ENCODE measurements at places on chromosomes 12 and 14.

- no peak for DNase-seq
These were observed 155.8 kb upstream of the FOXN3 start for GRCh38 chr14:89572596-89573398.

DNA sequence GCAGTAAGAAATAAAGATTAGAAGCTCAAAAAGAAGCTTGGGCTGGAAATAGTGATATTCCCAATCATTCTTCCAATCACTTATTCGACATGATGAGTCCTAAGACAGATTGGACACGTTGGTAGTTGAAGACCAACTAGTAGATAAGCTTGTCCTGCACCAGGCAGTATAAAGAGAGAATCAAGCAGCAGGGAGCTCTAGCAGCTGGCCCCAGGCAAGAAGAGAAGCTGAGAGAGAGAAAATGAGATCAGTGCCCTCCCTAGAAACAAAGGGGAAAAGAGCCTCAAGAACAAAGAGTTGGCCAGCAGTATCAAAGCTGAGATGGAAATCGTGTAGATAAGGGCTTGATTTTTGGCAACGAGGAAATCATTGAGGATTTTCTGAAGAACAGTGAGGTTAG, 20.6 kb downstream of the RASSF8 start:
- DNase-seq, result no peak

DNA sequence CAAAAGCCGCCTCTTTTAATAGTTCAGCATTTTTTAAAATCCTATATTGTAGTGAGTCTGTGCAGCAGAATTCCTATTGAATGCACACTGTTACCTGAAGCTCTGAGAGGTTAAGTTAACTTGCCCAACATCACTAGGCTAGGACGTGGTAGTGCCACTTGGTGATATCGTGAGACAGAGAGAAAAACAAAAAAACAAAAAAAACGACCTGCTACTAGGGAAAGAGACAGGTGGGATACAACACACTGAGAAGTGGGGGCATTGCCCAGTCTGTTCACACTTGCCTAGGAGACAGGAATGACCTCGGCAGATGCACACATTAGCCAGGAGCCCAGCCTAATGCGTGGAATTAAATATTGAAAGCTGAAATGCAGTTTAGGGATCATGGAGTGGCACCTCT, 129.7 kb upstream of the CCND2 start:
- no peak for DNase-seq

DNA sequence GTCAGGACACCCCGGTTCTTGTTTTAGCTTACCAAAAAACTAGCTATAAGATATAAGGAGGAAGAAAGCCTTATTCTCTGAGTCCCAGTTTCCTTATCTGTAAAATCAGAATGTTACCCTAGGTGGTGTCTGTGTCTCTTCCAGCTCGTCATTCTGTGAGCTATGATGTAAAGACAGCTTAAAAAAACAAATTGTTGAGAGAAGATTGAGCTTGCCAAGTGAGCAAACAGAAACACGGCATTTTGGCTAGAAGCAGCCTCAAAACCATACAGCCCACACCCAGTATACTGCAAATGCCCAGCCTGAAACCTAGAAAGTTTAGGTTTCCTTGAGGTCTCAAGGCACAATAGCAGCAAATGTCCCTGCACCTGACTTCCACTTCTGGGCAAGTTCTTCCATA, 151.4 kb downstream of the SSPN start:
- DNase-seq, result no peak

DNA sequence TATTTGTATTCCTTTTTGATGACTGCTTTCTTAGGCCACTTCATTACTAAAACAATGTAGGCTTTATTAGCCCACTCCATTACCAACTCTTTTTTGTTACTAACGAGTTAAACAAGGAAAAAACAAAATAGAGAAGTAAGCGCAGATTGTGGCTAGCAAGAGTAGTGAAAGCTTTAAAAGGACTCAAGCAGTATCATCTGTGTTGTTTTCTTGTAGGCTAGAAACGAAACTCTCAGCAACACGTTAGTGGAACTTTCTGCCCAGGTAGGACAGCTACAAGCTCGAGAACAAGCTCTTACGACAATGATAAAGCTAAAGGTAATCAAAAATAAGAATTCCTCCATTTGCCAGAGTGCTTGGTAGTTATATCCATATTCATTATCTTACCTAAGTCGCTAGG, 11.1 kb downstream of the CCDC62 start:
- no peak for DNase-seq

- DNase-seq, result no peak
These were observed 81.0 kb downstream of the TMX1 start for GRCh38 chr14:51321036-51321435.

DNA sequence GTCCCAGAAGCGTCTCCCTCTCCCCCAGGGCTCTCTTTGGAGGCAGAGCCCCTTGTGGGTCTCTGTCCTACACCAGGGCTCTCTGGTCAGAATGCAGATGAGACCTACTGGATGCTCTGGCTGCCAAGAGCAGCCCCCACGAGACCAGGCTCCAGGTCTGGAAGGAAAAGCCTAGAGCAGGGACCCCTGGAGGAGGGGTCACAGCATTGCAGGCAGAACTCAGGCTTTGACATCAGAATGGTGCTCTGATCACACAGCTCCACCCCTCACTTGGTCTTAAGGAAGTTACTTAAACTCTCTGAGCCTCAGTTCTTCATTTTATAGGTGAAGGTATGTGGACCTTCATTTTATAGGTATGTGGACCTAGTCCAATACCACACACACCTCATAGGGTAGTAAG, 83.1 kb downstream of the ARL6IP4 start:
- DNase-seq, result no peak

GRCh38 chr12:20262119-20262518, 106.2 kb upstream of the PDE3A start:
- DNase-seq, result no peak

DNA sequence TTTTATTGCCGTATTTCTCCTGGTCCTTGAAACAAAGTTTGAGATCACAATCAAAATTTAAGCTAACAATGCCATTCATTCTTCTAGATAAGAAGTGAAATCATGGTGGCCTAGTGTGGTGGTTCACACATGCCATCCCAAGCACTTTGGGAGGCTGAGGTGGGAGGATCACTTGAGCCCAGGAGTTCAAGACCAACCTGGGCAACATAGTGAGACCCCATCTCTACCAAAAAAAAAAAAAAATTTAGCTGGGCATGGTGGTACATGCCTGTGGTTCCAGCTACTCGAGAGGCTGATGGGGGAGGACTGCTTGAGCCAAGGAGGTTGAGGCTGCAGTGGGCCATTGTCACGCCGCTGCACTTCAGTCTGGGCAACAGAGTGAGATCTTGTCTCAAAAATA, 24.2 kb downstream of the GDF11 start:
- DNase-seq, result no peak

DNA sequence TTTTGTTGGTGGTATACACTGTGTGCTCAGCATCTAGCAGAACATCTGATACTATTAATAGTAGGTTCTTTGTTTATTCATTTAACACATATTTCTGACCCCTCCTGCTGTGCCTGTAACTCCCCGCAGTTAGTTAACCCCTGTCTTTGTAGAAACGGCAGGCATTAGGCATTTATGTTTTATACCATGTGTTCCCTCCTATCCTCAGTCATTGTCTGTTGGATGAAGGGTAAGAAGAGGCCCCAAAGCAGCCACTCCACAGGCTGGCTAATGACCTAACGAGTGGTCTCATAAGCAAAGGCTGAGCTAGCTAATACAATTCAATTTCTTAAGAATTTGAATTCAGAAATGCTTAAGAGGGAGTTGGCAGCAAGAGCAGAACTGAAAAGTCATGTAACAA, 170.8 kb downstream of the TMX1 start:
- no peak for DNase-seq

DNA sequence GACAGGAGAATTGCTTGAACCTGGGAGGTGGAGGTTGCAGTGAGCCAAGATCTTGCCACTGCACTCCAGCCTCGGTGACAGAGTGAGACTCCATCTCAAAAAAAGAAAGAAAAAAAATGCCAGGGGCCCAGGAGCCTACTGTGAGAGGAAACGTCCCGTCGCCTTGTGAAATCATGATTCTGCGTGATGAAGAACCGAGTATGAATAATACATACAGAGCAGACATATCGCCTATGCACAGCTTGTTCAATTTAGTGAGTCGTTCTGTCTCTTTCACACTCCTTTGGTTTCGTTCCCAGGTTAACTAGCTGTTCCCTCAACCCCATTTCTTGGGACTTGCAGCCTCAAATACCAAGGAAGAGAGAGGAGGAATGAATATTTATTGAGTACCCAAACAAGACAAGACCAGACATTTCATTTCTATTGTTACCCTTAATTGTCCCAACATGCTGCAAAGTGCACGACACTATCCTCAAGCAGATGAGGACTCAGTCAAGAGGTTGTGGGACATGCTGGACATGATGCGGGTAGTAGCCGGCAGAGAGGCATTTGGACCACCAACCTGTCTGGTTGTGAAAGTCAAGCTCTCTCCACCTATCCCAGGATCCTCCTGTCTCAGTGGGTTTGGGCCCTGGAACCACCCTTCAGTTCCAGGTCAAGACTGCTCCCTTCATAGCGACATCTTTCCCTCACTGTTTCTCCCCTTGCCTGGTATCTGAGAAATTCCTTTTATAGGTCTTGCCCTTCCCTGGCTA, 8.6 kb upstream of the CD27 start:
- DNase-seq, result no peak

DNA sequence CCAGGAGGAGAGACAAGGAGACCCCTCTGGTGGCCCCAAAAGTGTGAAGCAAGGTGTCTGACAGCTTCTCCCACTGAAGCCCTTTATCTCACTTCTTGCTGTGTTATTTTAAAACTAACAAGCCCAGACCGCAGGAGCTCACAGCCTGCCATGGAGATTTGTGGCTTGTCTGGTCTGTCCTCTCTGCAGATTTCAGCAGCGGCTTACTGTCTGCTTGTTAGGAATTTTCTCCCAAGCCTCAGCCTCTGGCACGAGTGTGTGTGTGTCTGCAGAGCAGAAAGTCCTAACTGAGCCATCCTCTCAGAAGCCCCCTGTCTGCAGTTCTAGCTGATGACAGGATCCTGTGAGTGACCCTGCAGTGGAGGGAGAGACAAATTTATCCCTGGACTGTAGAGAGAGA, 87.9 kb upstream of the HSPB8 start:
- DNase-seq, result no peak

DNA sequence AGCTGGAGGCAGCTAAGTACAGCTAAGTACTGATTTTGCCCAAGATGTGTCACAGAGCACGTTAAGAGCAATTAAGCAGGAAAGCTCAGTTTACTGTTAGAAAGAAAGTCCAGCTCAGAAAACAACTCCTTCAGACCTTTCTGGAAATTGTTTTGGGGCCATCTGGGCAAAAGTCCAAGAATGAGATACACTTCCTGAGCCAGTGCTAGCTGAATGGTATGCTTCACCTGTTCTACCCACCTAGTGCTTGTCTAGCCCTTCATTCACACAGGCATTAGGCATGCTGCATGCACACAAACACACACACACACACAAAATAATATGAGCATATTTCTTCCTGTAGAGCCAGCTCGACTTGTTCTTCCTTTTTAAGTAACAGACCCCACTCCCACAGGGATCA, 6.6 kb upstream of the IKZF4 start:
- no peak for DNase-seq

GRCh38 chr12:28683366-28683765, 465.7 kb upstream of the FAR2 start:
- no peak for DNase-seq

DNA sequence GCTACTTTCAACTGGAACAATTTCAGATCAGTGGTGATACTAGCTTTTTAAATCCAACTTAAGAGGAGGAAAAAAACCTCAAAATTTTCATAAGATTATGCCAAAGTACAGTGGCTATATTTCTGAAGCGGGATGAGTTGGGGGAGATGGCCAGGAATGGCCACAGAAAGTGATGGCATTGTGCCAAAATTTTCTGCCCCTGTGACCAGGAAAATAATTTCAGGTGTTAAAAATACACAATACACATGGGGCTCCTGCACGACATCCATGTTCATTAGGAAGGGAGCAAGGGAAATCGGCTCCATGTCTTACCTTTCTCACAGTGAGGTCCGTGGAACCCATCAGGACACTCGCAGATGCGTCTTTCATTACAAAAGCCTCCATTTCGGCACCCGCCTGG, 53.7 kb downstream of the WIF1 start:
- DNase-seq, result no peak

DNA sequence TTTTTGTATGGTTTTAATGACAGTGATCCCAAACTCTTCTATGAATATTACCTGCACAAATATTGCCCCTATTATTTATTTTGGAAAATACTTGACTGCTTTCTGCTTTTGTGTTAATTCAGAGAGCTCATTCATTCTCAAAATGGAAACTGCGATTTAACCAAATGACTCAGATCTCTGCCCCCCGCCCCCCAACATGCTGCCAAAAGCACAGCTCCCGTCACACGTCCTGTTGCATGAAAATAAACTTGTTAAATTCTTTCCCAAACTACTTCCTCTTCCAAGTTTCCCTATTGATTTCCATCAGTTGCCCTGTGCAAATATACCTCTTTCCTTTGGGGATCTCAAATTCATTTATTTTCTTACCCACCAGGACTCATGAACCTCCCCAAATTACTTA, 18.0 kb upstream of the NRDE2 start:
- DNase-seq, result no peak

- no peak for DNase-seq
These were observed 129.5 kb downstream of the STXBP6 start for GRCh38 chr14:24920265-24921075.

- no peak for DNase-seq
These were observed 84.3 kb upstream of the DIO3 start for GRCh38 chr14:101476916-101477553.

DNA sequence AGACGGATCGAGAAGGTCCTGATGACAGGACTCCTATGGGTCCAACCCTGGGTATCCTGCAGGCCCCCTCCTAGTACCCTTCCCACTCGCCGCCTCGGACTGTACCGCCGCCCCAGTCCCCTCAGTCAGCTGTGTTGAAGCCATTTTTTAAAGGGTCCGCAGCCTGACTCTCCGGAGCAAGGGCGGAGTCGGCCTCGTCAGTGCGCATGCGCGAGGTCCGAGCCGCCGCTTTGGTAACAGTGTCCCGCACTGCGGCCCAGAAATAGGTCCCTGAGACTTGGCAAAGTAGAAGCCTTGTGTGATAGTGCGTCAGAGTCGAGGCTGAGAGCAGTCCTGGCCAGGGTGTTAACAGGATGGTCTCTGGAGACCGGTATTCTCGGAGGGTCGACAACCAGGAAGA, 769.0 kb upstream of the ALG10B start:
- DNase-seq, result no peak

DNA sequence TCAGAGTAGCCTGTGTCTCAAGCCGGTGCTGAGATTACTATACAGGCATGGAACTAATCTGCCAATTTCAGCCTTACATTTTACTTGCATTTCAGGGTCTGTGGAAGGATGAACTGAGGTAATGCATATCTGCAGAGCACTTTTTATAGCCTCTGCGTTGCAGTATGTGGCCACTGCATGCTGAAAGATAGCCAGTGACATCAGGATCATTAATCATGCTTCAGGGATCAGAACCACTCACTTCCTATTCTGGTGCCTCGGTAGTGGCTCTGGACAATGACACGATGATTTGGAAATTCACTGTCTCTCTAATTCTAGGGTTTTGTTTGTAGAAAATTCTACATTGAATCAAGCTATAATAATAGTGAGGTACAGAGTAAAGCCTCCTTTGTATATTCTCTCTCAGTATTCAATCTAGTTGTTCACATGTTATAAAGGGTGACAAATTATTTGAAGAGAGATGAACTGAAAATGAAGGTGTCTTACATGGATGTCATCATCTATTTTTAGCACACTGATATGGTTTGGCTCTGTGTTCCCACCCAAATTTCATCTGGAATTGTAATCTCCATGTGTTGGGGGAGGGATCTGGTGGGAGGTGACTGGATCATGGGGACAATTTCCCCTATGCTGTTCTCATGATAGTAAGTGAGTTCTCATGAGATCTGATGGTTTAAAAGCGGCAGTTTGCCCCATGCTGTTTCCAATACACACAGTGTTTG, 554.3 kb upstream of the MIS18BP1 start:
- no peak for DNase-seq

Measured in GM18507 (cell line).